ENCODE measurements at places on chromosomes 5 and 9.

- no peak for DNase-seq
- H3K27ac ChIP-seq: no peak overlapping the region
- peaks cover 8% of the 10 kb centered on the region for H3K27me3 ChIP-seq
- no peaks in the 10 kb centered on the region for H3K36me3 ChIP-seq
- H3K4me3 ChIP-seq: no peak overlapping the region
Observed at GRCh38 chr9:107407675-107408074, 81.9 kb downstream of the KLF4 start.

- no peaks in the 10 kb centered on the region for H3K4me1 ChIP-seq
- no peaks in the 10 kb centered on the region for H3K36me3 ChIP-seq
- H3K27me3 ChIP-seq: peaks cover 1% of the 10 kb centered on the region
- no peak overlapping the region for H3K27ac ChIP-seq
Observed at GRCh38 chr5:44568519-44568918, 179.3 kb upstream of the FGF10 start.

GRCh38 chr5:179256328-179257175, 88.7 kb downstream of the ADAMTS2 start:
- H3K27me3 ChIP-seq: peaks cover 2% of the 10 kb centered on the region
- no peak overlapping the region for H3K27ac ChIP-seq
- no peak overlapping the region for H3K4me3 ChIP-seq
- no peak for DNase-seq
- H3K36me3 ChIP-seq: no peaks in the 10 kb centered on the region
- no peaks in the 10 kb centered on the region for H3K4me1 ChIP-seq

DNA sequence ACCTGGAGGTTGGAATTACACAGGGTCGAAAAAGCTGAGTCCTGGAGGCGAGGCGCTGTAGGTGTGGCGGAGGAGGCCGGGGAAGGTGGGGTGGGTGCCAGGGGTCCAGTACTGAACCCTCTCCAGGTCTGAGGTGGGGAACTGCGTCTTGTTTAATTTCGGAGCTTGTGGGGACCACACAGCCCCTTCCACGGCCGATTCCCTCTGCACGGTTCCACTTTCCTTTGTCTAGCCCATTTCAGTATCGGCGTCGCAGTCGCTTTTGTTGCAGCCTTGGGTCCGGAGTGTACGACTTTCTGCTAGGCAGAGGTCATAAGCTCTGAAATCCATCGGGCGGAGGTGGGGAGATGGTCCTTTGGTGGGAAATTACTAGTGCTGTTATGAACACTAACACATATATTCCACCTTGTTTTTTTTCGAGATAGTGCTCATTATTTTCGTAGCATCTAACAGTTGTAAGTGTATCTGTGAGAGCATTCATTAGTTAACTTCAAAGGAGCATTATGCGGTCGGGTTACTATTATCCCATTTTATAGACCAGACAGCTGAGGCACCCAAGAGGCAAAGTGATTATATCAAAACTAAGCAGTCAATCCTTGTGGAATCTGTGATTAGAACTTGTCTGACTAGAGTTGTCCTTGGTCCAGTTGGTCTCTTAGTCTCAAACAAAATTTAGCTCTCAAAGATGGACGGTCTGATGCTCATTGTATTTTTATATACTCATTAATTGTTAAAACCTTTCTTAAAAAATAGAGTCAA, 737 bp downstream of the RNF180 start:
- peaks cover 22% of the 10 kb centered on the region for H3K27me3 ChIP-seq
- H3K36me3 ChIP-seq: no peaks in the 10 kb centered on the region
- H3K4me1 ChIP-seq: peaks cover 5% of the 10 kb centered on the region

DNA sequence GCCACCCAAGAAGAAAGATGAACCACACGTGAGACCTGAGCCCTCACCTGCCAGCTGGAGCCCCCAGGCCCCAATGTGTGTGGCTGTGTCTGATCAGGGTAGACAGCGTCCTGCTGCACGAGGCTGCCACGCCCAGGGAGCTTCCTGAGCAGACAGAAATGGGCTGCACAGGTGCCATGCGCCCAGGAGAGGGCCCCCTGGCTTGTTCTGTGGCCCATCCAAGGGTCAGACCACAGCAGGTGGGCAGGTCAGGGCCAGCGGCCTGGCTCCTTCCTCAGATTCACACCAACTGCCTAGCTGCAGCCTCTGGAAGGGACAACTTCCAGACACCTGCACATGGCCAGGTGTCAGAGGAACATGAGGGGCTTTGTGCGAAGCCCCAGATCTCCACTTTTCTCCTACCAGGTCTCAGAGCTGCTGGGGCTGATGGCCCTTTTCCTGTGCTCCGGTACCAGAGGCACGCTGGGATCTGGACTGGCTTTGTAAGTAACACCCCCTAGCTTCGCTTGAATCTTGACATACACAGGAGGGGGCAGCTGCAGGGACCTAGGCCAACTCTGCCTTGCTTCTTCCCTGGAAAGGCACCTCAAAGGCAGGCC, 10.8 kb downstream of the SARDH start:
- no peaks in the 10 kb centered on the region for H3K36me3 ChIP-seq
- DNase-seq: no peak
- H3K4me3 ChIP-seq: no peak overlapping the region
- peaks cover 6% of the 10 kb centered on the region for H3K27me3 ChIP-seq
- H3K4me1 ChIP-seq: peaks cover 8% of the 10 kb centered on the region

- no peaks in the 10 kb centered on the region for H3K36me3 ChIP-seq
- H3K4me1 ChIP-seq: no peaks in the 10 kb centered on the region
- no peak for DNase-seq
- H3K27ac ChIP-seq: no peak overlapping the region
- H3K4me3 ChIP-seq: no peak overlapping the region
- no peaks in the 10 kb centered on the region for H3K27me3 ChIP-seq
Observed at GRCh38 chr5:85931220-85931619, 686.5 kb upstream of the COX7C start.

GRCh38 chr5:106393276-106393675, 1277.5 kb downstream of the EFNA5 start:
- H3K27ac ChIP-seq: no peak overlapping the region
- no peaks in the 10 kb centered on the region for H3K27me3 ChIP-seq
- H3K4me3 ChIP-seq: no peak overlapping the region
- H3K4me1 ChIP-seq: no peaks in the 10 kb centered on the region

- H3K36me3 ChIP-seq: peaks cover 4% of the 10 kb centered on the region
- H3K27ac ChIP-seq: peak within 1 kb of the TSS; percentile 92
- peak; percentile 70 for DNase-seq
- H3K4me3 ChIP-seq: peak within 1 kb of the TSS; percentile 94
- H3K27me3 ChIP-seq: no peaks in the 10 kb centered on the region
Observed at GRCh38 chr9:128339761-128340690, at the start of gene SLC27A4. Gene SLC27A4 (plus strand): TSS chr9:128340527. CDS start chr9:128343133, 2,606 bp downstream.

- no peak for DNase-seq
- H3K36me3 ChIP-seq: no peaks in the 10 kb centered on the region
- peaks cover 24% of the 10 kb centered on the region for H3K27me3 ChIP-seq
- no peak overlapping the region for H3K4me3 ChIP-seq
- H3K4me1 ChIP-seq: no peaks in the 10 kb centered on the region
Observed at GRCh38 chr9:1707291-1707690, 307.9 kb upstream of the SMARCA2 start.

DNA sequence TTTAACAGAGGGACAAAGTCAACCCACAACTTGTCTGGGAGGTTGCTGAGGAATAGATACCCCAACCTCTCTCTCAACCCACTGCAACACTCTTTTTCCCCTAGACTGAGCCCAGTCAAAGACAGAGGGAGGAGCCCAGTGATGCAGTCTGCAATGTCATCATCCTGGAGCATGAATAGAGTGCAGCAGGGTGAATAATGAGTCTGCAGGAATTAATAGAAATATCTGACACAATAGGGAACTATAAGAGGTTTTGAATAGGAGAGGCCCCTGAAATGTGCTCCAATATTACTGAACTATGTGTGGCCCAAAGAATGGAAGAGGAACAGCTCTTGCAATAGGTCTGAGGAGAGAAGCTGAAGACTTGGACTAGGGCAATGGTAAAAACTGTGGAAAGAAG, 59.1 kb downstream of the PDCD1LG2 start:
- H3K4me1 ChIP-seq: peaks cover 13% of the 10 kb centered on the region
- DNase-seq: no peak
- H3K27ac ChIP-seq: no peak overlapping the region
- H3K36me3 ChIP-seq: no peaks in the 10 kb centered on the region

- H3K27me3 ChIP-seq: peaks cover 32% of the 10 kb centered on the region
- no peak overlapping the region for H3K4me3 ChIP-seq
- no peaks in the 10 kb centered on the region for H3K36me3 ChIP-seq
- no peak for DNase-seq
- H3K4me1 ChIP-seq: no peaks in the 10 kb centered on the region
Observed at GRCh38 chr9:74696520-74696919, 191.2 kb downstream of the TRPM6 start.

DNA sequence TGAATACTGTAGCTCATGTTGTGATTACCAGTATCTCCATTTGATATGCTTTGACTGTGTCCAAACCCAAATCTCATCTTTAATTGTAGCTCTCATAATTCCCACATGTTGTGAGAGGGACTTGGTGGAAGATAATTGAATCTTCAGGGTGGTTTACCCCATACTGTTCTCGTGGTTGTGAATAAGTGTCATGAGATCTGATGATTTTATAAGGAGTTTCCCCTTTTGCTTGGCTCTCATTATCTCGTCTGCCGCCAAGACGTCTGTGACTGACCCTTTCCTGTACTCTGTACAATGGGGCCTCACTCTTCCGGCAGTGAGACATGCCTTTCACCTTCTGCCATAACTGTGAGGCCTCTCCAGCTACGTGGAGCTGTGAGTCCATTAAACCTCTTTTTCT, 59.3 kb downstream of the TRIO start:
- no peak for DNase-seq
- no peak overlapping the region for H3K27ac ChIP-seq
- H3K36me3 ChIP-seq: no peaks in the 10 kb centered on the region
- H3K4me1 ChIP-seq: peaks cover 32% of the 10 kb centered on the region

- no peak for DNase-seq
- H3K4me1 ChIP-seq: no peaks in the 10 kb centered on the region
- no peak overlapping the region for H3K4me3 ChIP-seq
- peaks cover 70% of the 10 kb centered on the region for H3K27me3 ChIP-seq
Observed at GRCh38 chr9:131824155-131824594, 84.3 kb upstream of the RAPGEF1 start.

- H3K4me1 ChIP-seq: peaks cover 38% of the 10 kb centered on the region
- no peaks in the 10 kb centered on the region for H3K36me3 ChIP-seq
- no peaks in the 10 kb centered on the region for H3K27me3 ChIP-seq
Observed at GRCh38 chr5:176548967-176549444, at the start of gene CDHR2. Gene CDHR2 (plus strand): TSS chr5:176549342. CDS start chr5:176565353, 16,011 bp downstream.

- no peak within 1 kb of the TSS for H3K4me3 ChIP-seq
- peaks cover 31% of the 10 kb centered on the region for H3K27me3 ChIP-seq
- no peaks in the 10 kb centered on the region for H3K36me3 ChIP-seq
Observed at GRCh38 chr5:128965011-128965637, at the start of gene SLC27A6. Gene SLC27A6 (plus strand): TSS chr5:128965488. CDS start chr5:128966138, 650 bp downstream.

DNA sequence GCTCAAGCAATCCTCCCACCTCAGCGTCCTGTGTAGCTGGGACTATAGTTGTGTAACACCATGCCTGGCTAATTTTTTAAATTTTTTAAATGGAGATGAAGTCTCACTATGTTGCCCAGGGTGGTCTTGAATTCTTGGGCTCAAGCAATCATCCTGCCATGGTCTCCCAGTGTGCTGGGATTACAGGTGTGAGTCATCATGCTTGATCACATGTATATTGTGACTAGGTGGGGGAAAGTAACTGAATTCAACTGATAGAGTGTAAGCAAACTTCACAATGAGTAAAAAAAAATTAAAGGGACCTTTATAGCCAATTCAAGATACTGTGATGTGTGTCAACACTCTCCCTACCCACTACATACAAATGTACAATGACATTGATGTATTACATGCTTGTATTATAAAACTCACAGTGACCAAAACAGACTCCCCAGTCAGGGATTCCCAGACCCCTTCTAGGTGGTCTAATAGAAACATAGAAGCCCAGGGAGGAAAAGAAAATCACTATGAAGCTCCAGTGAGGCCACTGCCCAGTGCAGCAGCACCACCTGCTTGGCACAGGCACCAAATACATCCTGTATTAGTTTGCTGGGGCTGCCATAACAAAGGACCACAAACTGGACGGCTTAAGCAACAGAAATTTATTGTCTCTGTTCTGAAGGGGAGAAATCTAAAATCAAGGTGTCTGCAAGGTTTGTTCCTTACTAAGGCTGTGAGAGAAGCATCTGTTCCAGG, 8.8 kb downstream of the PLGRKT start:
- no peak for DNase-seq
- no peaks in the 10 kb centered on the region for H3K4me1 ChIP-seq
- H3K4me3 ChIP-seq: no peak overlapping the region

DNA sequence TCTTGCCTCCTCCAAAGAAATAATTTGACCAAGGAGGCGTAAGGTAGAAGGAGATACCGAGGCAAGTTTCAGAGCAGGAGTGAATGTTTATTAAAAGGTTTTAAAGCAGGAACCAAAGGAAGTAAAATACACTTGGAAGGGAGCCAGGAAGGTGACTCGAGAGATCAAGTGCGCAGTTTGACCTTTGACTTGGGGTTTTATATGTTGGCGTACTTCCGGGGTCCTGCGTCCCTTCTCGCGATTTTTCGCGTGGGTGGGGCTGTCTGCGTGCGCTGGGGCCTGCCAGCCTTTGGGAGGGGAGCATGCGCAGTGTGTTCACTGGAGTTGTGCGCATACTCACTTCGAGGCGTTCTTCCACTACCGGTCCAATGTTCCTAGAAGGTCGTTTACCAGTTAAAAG, 166.0 kb upstream of the IRX2 start:
- H3K27me3 ChIP-seq: peaks cover 4% of the 10 kb centered on the region
- H3K36me3 ChIP-seq: no peaks in the 10 kb centered on the region
- H3K4me1 ChIP-seq: no peaks in the 10 kb centered on the region
- no peak overlapping the region for H3K27ac ChIP-seq
- no peak overlapping the region for H3K4me3 ChIP-seq

GRCh38 chr5:96720408-96720807, 58.2 kb downstream of the CAST start:
- peaks cover 13% of the 10 kb centered on the region for H3K36me3 ChIP-seq
- peaks cover 45% of the 10 kb centered on the region for H3K4me1 ChIP-seq
- H3K4me3 ChIP-seq: no peak overlapping the region

- H3K4me3 ChIP-seq: no peak overlapping the region
- no peak overlapping the region for H3K27ac ChIP-seq
- H3K36me3 ChIP-seq: no peaks in the 10 kb centered on the region
- no peak for DNase-seq
- no peaks in the 10 kb centered on the region for H3K27me3 ChIP-seq
Observed at GRCh38 chr5:97452646-97453045, 269.6 kb upstream of the RIOK2 start.

GRCh38 chr9:86940774-86941173, 6.5 kb downstream of the GAS1 start:
- H3K4me1 ChIP-seq: peaks cover 9% of the 10 kb centered on the region
- no peak overlapping the region for H3K27ac ChIP-seq
- peaks cover 63% of the 10 kb centered on the region for H3K27me3 ChIP-seq

DNA sequence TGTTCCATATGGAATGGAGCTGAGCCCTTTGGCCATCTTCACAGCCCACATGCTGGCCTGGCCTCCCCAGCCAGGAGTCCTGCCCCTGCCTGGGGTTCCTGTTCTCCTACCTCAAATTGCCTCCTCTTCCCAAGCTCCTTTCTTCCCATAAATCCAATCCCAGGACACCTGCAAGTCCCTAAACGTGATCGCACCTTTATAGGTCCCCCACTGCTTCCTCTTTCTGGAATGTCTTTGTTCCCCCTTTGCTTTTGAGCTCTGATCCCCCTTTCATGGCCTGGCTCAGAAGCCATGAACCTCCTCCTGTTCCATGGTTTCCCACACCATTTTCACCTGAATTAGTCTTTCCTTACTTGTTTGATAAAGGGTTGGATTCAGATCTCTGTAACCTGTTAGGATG, 68.5 kb downstream of the TRPC7 start:
- no peaks in the 10 kb centered on the region for H3K36me3 ChIP-seq
- no peaks in the 10 kb centered on the region for H3K4me1 ChIP-seq
- no peak overlapping the region for H3K27ac ChIP-seq
- peaks cover 6% of the 10 kb centered on the region for H3K27me3 ChIP-seq
- H3K4me3 ChIP-seq: no peak overlapping the region

Measured in naive thymus-derived CD8-positive, alpha-beta T cell (primary cell).